ENCODE measurements at places on chromosomes 5 and 9.

DNA sequence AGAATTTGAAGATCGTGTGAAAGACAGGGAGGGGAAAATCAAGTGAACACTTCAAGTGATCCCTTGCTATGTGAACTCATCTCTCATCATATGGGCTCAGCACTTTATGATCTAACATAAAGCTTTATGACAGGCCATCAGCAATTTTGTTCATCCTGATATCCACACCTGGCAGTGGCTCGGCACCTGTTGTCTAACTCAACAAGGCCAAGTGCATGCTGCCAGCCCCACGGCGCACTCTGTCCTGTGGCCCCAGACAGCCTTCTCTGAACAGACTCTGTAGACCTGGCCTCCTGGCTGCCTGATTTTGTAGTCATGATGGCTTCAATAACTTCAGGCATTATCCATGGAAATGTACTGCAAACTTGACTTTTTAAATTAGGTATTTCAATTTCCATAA, 106.3 kb downstream of the MEF2C start:
- DNase-seq = no peak

- DNase-seq = no peak
These were observed 399.5 kb downstream of the ENC1 start for GRCh38 chr5:74240783-74241750.

- no peak for DNase-seq
These were observed 67.9 kb upstream of the RXRA start for GRCh38 chr9:134258332-134258731.

GRCh38 chr5:64632251-64632650, 58.1 kb upstream of the SHISAL2B start:
- no peak for DNase-seq

DNA sequence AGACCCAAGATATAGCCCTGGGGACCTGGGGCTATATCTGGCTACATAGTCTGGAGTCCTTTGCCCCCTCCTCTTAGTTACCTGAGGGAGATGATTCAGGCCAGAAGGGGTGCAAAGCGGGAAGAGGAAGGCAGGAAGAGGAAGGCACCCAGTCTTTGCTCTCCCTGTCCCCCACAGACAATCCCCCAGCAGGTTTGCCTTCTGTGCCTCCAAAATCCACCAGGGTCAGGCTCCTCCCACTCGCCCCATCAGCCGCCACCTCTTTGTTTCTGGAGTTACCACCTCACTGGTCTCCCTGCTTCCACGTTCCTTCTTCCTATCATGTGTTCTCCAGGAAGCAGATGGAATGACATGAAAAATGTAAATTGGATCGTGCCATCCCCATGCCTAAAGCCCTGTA, 31.2 kb upstream of the FABP6 start:
- DNase-seq = no peak

DNA sequence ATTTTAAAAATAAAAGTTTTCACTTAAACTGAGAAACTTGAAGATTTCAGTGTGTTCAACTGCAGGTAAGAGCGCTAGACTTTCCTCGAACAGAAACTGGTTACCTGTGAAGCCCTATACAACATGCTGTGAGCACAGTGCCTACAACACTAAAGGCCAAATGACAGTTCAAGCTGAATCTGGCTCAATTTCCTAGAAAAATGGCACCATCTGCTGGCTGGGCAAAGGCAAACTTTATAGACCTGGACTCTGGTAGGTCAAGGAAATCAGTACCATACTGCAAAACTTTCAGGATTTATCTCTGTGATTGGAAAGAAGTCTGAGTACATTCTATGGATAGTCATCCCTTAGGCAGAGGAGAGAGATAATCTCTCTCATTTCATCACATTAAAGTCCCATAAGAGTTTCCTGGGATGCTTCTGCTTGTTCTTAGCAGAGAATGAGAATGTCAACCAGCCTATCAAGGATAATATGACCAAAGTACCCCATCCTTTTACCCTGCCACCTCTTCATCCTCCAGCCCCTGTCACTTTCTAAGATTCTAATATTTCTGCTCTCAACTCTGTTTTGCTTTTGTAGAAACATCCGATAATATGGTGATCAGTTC, 31.8 kb upstream of the FOXB2 start:
- DNase-seq = no peak

- DNase-seq = no peak
These were observed 788 bp downstream of the ZNF346 start for GRCh38 chr5:177023303-177023664.

DNA sequence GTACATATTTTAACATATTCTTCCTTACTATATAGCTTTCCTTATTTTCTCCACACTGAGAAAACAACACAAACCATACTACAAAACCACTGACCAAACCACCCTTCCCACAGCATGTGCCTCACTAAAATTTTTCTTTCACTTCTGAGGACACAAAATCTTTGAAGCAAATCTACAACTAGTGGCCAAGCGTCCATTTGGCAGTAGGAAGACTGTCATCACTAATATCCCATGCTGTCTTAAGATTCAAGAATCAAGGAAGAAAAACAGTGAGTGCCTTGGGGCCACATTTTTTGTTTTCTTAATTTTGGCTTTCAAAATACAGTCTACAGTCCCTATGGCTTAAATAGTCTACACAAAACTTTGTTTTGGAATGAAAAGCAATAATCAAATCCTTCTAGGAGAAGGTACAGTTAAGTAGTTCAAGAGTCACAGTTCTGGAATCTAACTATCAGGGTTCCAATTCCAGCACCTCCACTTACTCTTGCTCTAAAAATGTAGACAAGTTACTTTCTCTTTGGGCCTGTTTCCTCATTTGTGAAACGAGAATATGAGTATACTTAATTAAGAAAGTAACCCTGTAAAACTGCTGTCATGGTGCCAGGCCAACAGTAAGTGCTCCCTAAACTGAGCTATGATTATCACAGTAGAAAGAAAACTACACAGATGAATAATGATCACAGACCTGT, 227.9 kb downstream of the BNC2 start:
- no peak for DNase-seq

DNA sequence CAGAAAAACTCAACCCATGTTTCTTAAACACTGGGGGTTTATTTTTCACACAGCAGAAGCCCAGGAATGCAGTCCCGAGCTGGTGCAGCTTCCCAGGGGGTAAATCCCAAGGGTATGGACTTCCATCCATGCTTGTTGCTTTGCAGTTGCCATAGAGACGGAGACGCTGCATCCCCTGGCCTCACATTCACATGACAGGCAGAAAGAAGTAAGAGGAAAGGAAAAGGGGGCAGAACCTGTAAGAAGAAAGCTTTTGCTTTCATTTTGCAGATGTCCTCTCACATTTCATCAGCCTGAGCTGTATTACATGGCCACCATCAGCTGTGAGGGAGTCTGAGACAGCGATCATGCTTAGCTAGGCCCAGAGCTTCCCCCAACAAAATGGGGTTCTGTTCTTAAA, 321.0 kb downstream of the AGTPBP1 start:
- no peak for DNase-seq

- no peak for DNase-seq
These were observed 582.7 kb downstream of the DTWD2 start for GRCh38 chr5:118405650-118406061.

DNA sequence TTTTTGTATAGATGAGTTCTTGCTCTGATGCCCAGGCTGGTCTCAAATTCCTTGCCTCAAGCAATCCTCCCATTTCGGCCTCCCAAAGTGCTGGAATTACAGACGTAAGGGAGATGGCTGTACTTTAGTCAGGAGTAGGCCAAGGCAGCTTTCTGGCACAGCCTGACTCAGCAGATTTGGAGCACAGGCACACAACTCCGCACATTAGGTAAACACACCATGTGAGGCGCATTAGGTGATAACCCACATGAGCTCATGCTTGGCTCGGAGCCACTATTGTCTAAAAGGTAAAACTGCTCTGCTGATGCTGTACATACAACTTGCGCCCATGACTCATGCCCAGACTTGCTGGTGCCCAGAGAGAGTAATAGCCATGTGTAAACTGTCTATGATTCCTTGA, 1157.9 kb downstream of the TAF11L14 start:
- DNase-seq = no peak

GRCh38 chr9:80836013-80836412, 853.3 kb downstream of the TLE1 start:
- no peak for DNase-seq

DNA sequence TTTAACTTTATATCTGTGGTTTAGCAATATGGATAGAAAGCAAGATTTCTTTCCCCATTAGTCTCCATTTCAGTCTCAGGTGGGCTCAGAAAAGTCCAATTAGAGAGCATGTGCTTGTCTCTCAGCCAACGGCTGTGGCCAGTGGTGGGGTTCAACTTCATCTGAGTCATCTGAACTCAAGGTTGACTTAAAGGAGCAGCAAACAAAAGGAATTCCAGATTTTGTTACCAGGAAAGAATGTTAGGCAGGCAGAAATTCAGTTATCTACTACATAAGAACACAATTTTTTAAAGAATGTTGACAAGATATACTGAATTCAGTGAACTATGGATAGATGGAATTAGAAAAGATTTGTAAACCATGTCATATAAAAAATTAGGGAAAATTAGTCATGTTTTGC, 784.1 kb downstream of the MAT2B start:
- no peak for DNase-seq

GRCh38 chr5:37206736-37207135, 42.4 kb downstream of the CPLANE1 start:
- no peak for DNase-seq

- DNase-seq = no peak
These were observed 319.1 kb downstream of the KIF4B start for GRCh38 chr5:155332618-155333017.

GRCh38 chr5:124803617-124804323, 57.3 kb upstream of the ZNF608 start:
- no peak for DNase-seq

DNA sequence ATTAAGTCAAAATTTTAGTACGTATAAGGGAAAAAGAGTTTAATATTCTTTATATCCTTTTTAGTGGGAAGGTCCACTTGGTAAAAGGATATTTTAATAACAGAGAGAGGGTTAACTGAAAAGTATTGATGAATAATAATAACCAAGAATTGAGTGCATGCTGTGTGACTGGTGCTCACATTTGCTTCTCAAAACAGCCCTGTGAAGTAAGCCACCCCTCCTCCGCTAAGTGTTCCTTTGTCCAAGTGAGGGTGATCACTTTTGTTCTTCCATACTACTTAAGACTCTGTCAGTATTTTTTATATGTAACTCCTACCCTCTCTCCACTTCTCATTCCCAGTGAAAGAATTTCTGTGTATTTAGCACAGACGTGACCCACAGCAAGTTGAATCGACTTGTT, 51.5 kb downstream of the SLC44A1 start:
- DNase-seq = no peak

DNA sequence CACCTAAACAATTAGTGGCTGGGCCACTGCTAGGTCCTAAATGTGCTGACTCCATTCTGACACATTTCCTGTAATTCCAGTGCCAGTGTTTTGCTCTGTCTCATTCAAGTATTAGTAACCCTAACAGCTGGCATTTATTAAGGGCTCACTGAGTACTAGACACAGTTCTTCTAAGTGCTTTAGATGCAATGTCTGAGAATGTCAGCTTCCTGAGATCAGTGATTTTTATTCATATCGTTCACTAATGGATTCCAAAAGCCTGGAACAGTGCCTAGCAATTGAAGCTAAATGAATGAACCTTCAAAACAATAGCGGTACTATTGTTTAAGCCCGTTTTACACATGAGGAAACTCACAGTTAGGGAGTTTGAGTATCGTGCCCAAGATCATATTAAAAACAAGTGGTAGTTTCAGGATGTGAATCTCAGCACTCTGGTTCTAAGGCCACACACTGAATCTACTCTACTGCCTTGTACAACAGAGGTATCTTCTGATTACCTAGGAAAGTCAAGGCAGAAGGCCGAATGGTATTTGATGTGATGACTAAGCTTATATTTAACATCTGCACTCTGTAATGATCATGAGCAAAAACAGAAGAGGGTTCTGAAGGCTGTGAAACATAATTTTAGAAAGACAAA, 304.0 kb downstream of the PJA2 start:
- DNase-seq = no peak

DNA sequence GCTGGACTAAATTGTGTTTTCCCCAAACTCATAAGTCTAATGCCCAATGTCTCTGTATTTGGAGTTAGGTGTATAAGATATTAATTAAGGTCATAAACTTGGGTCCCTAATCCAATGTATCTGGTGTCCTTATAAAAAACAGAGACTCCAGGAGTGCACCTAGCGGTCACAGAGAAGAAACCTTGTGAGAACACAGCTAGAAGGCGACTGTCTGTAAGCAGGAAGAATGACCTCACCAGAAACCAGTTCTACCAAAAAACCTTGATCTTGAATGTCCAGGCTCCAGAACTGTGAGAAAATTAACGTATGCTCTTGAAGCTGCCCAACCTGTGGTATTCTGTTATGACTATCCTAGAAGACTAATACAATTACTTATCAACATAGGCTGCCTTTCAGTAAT, 591.7 kb upstream of the PTPRD start:
- DNase-seq = no peak

- DNase-seq = no peak
These were observed 240.2 kb downstream of the IRX1 start for GRCh38 chr5:3835811-3836210.

GRCh38 chr9:88435336-88435735, 47.1 kb downstream of the SPIN1 start:
- DNase-seq = no peak

GRCh38 chr5:40410964-40411635, 268.6 kb upstream of the PTGER4 start:
- peak; percentile 61 for DNase-seq

DNA sequence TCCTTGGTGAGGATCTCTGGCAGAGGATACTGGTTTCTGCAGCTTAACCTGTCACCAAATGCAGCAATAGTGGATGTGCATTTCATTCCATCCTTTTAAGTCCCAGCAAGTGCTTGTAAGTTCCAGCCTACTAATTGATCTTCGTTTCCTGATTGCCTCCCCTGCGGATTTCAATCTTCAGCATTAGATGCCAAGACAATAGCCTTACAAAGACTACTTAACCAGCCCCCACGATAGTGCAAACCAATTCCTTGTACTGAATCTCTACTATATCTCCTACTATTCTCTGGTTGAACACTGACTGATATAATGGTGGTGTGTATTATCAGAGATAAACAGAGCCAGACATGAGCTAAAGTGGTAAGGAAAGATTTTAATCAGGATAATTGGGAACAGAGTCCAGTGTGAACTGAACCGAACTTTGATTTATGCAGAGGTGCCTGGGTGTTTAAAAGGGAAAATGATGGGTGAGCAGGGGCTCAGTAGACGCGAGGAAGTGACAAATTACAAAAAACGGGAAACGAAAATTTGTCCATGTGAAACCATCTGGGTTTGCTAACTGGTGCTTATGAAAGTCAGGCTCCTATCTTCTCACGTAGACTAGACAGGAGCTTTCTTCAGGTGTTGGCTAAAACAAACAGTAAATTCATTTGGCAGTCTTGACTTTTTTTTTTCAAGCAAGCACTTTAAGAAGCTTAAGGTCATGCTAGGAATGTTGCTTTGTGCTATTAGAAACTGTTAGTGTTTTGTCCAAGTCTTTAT, 106.9 kb upstream of the ST8SIA4 start:
- DNase-seq = no peak

GRCh38 chr5:138603249-138603920, 28.2 kb upstream of the HSPA9 start:
- DNase-seq = no peak

GRCh38 chr9:75108571-75108970, 20.3 kb downstream of the OSTF1 start:
- DNase-seq = no peak

Measured in left hindlimb (tissue), 1 donor.